ENCODE measurements at places on chromosomes 5 and 9. TPM values are rescaled to one million over a fixed set of nuclear protein-coding genes. Genes with fewer than 3 reads are reported as not detected.

The SAXO1 gene
- not detected for total RNA-seq

DNA sequence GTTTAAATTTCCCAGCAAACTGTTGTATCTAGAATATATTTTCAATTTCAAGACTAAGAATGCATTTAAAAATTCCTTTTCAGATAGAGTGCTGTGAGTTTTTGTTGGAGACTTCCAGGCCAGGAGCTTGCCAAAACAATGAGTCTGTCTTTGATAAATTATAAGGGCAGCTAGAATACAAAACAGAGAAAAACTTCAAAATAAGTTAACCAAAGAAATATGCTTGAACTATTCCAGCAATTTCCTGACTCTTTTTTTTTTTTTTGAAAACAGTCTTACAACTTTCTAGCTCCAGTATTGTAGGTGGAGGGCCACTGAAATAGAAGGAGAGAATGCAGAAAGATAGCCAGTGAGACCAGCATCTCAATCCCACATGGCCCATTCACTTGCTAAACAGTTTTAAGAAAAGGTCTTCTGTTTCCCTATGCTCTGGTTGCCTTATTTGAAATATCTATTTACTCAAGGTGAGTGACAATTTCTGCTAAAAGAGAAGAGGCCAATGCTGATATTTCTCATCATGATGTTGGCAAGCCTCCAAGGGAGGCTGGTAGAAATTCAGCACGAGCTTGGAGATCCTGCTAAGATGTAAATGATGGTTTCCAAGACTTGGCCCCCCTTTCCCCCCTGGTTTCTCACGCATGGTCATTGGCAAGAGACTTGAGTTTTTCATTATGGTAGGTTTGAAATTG lies 103.2 kb downstream of the USP20 start:
- no peak for DNase-seq

DNA sequence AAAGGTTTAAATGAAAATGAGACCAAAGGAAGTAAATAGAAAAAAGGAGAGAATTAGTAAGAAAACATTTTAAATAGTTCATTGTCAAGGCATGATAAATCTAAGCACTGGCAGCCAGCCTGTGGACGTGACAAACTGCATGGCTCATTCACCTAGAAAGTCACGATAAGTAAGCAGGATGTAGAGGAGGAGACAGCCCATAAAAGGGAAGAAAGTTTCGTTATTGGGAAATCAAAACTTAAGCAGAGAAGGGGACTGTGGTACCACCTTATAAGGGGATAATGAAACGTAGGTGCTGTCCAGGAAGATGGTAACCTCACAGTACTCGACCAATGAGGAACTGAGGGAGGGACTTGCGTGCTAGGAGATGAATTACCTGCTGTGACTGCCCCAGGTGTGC lies 494.5 kb upstream of the GRAMD2B start:
- no peak for DNase-seq

DNA sequence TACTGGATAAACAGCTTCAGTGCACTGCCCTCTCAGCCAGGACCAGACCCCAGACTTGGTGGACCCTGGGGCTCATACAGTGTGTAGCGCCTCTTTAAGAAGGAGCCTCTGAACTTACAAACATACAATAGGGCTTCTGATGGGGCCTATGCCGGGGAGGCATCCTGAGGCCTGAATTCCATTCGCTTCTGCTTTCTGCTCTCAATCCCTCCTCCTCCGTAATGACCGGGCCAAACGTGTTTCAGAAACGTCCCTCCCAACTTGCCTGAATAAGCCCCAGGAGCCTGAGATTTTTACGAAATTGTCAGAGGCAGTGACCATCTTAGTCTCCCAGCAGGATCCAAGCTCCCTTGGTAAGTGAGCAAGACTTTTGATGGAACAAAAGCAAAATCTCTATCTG lies 128.1 kb upstream of the BOD1 start:
- DNase-seq: no peak

Data from SK-MEL-5 (cell line).